SW 1271 (cell line): ENCODE measurements at places on chromosomes 11 and 22.

DNA sequence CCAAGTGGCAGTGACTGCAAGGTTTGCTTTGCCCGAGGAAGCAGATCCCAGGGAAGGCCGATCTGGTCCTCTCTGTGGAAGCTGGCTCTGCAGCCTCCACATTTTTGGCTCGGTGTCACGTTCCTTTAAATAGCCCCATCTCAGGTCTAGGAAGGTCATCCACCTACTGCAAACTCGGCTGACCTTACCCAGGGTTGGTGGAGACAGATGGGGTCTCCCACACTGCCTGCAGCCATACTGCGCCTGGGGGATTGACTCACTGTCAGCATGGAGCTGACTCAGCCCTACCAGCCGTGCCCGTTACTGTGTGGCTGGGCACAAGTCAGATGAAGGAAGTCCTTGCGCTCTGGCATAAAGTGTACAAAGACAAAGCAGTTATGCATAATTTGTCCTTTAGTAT, 16.9 kb downstream of the CDPF1 start:
- no peak for DNase-seq

- no peak for DNase-seq
Observed at GRCh38 chr11:106379265-106379664, 301.8 kb downstream of the AASDHPPT start.

DNA sequence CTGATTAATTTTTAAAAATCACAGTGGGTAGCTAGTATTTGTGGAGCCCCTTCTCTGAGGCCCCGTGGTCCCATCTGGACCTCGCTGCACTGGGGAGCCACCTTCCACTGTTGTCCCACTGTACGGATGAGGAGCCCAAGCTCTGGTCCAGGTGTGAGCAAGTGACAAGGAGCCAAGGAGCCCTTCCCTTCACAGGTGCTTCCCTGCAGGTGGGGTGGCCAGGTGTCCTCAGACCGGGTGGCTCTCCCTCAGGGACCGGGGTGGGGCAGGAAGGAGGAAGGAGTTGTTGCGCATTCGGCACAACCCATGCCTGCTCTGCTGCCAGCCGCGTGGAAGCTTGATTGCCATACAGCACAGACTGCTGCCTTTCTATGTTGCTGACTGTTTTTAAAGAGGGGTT, 10.4 kb upstream of the SEPTIN5 start:
- no peak for DNase-seq

- DNase-seq = no peak
Observed at GRCh38 chr11:557328-558132, 3.0 kb downstream of the LMNTD2 start.

GRCh38 chr11:12845163-12845562, 164.0 kb upstream of the RASSF10 start:
- no peak for DNase-seq

GRCh38 chr22:39430576-39431150, 26.1 kb upstream of the MGAT3 start:
- no peak for DNase-seq

GRCh38 chr11:47083913-47084312, 92.8 kb downstream of the ARFGAP2 start:
- DNase-seq = peak; percentile 17

- DNase-seq = no peak
Observed at GRCh38 chr11:120034881-120035630, 102.9 kb downstream of the TRIM29 start.

DNA sequence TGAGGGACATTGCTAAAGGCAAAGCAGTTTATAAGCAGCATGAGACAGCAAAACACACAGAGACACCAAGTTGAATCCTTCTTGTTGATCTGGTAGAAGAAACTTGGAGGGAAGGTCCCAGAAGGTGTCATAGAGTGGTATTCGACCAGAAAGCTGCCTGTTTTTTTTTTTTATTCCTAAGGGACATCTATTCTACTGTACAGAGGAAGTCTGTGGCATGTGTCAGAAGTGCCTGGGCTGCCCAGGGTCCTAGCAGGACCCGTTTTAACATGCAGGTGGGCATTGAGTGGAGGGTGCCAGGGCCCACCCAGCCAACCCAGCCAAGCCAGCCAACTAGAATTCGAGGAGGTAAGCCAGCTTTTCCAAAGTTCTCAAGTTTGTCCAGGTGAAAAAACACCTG, 68.0 kb upstream of the ATXN10 start:
- no peak for DNase-seq

GRCh38 chr22:43263645-43264514, 76.9 kb upstream of the TTLL12 start:
- DNase-seq = no peak
